Inflammatory macrophage treated with lipopolysaccharide for 1 hour (primary cell): ENCODE measurements at places on chromosomes 3 and 15.

DNA sequence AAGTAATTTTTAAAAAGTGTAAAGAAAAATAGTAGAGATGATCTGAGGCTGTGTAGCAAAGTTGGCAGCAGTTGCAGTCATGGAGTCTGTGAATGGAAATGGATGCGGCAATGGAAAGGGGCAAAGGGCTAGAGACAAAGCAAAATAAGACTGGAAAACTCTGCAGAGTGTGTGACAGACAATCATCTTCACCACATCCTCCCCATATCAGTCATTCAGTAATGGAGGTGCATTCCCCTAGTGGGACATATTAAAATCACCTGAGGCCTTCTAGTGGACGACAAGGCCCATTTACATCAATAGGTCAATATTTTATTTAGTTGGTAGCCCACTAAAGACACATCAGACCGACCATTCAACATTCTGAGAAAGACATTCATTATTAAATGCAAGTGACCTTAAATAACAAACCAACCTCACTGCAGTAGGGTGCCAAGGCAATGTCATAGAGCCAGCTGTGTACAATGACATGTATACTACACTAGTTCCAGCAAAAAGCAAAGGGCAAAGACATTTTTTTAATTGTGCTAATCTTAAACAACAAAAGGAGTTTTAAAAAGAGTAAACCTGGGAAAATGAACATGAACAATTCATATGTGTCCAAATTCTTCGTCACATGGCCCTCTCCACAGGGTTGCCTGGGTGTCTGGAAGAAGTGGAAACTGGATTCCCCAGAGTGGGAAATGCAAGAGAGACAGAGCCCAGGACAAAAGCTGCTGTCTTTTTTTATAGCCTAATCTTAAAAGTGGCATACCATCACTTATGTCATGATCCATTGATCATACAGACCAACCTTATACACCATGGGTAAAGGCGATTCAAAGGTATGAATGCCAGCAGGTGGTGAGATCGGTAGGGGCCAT, 15.6 kb upstream of the RAP2B start:
- no peak for DNase-seq

- no peak for DNase-seq
Measured at GRCh38 chr3:191257286-191257685, 58.2 kb downstream of the OSTN start.

DNA sequence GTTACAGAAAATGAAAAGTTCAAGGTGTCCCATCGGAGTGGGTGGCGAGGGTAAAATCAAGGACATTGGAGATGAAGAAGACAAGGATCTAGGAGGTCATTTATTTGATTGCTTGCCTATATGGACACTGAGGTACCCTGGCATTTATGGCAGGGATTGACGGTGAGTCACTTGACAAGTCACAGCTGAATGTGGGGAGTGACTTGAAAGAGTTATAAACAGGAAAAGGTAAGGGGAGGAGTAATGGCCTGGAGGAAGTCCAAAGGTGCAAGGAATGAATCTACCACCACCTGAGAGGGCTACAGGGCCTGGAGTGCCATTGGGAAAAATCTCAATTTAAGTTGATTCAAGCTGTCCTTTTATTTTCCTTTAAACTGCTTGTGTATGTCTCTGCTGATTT, 11.8 kb upstream of the SGO1 start:
- DNase-seq = no peak

DNA sequence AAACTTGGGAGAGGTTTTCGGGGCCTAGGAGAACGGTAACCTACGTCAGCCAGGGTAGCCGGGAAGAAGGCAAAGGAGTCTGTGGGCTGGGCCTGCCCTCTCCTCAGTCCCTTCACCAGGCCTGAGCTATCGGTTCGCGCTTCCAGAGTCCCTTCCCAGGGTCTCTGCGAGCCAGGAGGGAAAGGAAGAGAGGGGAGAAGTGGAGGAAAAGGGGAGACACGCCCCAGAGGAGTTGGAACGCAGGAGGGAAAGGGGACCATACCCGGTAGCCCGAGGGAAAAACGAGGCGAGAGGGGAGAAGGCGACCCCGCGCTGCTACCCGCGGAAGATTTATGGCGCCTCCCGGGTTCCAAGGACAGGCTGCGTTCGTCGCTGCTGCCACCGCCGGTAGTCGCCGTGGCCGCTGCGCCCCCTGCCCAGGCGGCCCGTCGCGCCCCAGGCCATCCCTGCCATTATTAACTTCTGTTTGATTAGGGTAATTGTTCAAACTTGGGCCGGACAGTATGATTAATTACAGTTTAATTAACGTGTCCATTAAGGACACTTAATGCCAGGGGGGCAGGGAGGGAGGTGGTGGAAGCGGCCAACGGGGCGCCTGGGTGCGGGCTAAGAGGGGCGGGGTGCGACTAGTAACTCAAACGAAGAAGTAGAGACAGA, 3.4 kb upstream of the SKOR1 start:
- DNase-seq = no peak

GRCh38 chr3:124653071-124653796, 77.0 kb upstream of the UMPS start:
- DNase-seq = no peak

DNA sequence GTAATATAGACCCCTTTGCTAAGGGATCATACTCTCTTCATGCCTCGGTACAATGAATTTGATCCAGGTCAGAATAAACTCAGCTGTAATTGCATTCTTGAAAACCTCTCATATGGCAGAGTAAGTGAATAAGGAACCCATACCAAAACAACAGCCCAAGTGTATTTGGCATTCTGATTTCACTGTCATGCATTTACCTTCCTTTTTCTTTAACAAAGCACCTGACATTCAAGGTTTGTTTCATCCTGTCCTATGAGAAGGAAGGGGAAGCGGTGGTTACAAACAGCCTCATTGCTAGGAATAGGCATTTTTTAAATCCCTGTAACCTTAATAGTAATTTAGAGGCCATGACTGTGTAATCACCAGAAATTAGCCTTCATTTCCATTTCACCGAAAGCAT, 97.1 kb downstream of the LSAMP start:
- no peak for DNase-seq

DNA sequence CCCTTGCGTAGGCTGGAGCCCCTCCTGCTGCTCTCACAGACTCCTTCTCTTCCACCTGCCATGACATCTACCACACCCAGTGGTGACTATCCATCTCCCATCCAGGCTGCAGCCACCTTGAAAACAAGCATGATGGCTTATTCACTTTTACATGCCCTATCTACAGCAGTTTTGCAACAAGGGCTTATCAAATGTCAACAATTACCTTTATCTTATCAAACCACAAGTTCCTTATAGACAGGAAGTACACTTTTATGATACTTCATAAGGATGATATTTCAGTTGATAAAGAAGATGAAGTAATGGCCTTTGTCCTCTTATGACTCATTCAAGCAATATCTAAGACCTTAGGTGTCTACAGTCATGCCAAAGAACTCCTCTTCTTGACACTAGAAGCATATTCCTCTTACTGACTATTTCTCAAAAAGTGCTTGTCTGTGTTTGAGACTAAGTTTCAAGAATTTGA, 125.3 kb upstream of the SPRED1 start:
- peak; percentile 20 for DNase-seq

DNA sequence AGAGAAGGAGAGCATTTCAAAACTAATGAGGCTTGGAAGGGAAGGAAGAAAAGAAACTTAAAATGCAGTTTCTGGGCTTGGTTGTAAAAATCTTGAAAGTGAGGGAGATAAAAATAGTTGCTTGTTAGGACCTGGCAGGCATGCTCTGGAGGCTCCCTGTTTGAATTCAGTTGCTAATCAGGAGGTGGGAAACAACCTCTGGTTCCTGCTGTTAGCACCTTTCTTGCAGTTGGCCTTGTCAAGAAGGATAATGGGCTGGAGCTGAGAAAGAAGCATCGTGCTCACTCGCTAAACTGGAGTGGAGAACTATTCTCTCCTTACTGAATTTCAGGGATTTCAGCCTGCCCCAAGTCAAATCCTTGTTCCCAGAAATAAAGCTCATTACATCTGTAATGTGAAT, 23.4 kb downstream of the SNAPC5 start:
- DNase-seq = no peak

DNA sequence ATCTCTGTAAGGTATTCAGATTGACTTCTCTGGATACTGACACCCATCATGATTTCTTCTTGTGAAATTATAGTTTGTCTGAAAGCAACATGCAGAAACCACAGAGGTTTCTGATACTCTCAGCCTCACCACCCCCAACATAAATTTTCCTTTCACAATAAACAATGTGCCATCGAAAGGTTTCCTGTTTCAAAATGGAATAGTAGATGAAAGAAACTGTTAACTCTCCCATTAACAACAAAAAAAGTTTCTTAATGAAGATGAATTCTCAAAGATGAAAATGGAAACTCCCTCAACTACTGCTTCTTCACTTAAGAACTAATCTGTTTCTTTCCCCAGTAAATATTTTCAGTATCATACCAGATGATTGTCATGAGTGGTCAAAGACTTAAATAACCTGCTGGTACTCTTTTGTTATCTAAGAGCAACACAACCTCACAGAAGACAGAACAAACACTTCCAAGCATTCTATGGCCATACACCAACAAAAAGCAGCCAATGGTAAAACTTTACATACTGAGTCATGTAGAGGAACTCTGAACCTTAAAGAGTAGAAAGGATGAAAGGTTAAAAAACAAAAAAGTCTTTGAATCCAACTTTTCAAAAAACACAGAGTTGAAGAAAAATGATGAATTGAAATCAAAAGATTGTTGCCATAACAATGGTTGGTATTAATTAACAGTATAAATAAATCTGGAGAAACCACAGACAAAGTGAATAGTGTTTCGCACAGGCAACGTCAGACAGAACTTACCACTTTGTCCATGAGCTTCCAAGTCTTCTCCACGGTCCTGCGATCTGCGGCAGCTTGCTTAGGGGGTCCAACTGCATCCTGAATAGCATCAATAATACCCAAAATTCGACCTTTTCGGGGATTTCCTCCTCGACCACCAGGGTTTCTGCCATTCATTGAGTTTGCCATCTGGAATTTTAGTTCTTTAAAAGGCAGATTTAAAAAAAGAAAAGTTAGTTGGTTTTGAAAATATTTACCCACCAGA, 1.9 kb downstream of the CBLB start:
- no peak for DNase-seq

GRCh38 chr15:67806536-67806935, 18.8 kb upstream of the SKOR1 start:
- no peak for DNase-seq

DNA sequence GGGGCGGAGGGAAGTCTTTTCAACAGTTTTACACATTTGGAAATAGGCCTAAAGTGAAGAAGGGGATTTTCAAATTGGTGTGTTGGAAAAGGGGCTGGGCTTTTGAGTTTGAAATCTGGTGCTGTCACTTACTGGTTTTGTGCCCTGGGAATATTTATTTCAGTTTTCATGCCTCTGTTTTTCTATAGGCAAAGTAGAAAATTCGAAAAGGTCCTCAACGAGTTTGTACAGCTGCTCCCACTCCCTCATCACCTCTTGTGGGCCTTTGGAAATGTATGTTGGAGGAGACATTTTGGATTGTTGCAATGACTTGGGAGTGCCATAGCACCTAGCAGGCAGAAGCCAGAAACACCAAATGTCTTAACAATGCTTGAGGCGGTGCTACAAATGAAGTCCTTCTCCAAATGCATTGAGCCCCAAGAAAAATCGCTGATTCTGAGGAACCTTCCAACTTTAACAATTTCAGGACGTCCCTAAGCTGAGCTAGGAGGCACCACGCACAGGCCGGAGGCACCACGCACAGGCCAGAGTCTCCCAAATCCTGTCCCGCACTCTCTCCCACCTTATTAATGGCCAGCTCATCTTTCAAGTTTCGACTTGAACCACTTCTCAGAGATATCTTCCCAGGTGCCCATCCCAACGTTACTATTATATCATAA, 639 bp upstream of the POLR2M start:
- DNase-seq = no peak
